ENCODE measurements at places on chromosomes 16 and 17.

DNA sequence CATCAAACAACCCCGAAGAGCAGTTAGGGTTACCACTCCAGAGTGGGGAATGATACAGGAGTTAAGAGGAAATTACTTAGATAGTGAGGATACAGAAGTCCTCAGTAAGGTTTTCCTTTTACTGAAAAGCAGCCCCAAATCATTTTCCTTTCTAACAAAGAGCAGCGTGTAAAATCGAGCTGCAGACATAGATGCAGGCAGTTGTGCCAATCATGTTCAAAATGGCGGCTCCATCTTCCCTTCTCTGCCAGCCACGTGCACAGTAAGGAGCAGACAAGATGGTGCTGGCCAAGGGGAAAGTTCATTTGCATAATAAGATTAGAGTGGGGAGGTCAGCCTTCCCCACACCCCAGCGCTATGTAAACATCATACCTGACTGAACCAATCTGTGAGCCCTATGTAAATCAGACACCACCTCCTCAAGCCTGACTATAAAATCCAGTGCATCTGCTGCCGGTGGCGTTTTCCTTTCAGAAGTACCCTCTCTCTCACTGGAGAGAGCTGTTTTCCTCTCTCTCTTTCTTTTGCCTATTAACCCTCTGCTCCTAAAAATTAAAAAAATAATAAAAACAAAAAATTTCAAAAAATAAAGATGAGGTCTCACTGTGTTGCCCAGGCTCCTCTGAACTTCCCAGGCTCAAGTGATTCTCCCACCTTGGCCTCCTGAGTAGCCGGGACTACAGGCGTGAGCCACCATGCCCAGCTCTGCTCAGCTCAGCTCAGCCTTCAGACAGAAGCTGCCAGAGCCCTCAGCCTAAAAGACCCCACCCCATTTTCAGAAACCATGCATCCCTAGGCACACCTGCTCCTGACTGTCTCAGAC, 2.6 kb upstream of the SRL start:
- DNase-seq: no peak

GRCh38 chr17:62178579-62178978, 113.5 kb upstream of the MED13 start:
- DNase-seq: no peak

GRCh38 chr17:80482555-80483308, 6.3 kb upstream of the NPTX1 start:
- no peak for DNase-seq

DNA sequence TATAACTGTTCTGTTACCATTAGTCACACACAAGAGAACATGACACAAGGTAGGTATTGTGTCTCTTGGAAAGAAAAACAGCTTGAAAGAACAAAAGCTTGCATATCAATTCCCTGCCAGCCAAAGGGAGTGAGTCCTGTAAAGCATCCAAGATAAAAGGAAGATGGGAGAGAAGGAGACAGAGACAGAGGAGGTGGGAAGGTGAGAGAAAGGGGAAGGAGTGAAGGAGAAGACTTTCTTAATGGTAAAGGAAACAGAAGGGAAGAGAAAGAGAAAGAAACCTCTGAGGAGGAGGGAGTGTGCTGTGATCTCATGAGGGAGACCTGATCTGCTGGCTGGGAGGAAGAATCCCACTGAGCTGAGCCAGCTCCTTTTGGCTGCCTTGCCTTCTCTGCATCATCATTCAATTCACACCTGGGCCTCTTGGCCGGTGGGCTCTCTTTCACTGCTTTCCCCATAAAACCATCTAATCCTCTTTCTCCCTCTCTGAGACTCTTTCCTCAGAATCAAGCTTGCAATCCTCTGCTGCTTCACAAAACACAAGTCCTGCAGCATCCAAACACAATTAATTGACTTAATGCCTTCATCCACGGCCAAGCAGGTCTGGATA, 271.6 kb downstream of the ABCC12 start:
- DNase-seq: no peak

DNA sequence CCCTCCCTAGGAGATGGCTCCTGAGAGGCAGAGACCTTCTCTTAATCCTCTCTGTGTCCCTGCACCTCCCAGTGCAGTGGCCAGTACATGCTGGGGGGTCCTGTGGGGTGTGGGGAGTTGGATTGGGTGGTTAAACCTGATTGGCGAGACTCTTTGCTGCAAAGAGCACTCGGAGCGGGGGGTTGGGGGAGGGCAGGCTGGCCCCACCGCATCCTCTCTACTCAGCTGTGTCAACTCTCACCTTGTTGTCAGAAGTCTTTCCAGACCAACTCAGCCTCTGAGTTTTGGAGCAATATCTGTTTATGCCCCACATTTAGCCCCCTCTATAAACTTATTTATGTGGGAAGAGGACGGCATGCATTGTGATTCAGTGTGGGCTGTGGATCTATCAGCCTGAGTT, 40.0 kb downstream of the SMARCE1 start:
- DNase-seq: peak; percentile 69

DNA sequence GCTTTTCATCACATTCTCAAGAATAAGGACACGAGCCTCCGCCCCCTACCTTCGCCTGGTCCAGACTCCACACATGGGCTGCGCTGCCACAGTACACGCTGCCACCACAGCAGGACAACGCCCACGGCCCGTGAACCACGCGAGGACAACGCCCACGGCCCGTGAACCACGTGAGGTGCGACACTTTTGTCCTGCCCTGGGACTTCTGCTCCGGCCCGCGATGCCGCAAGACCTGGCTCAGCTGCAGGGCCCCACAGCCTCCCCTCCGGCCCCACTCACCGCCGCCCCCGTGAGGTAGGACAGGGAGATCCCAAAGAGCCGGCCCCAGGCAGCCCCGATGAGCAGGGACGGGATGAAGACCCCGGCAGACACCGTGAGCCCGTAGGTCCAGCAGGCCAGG, 5.9 kb upstream of the CCDC154 start:
- DNase-seq: no peak

DNA sequence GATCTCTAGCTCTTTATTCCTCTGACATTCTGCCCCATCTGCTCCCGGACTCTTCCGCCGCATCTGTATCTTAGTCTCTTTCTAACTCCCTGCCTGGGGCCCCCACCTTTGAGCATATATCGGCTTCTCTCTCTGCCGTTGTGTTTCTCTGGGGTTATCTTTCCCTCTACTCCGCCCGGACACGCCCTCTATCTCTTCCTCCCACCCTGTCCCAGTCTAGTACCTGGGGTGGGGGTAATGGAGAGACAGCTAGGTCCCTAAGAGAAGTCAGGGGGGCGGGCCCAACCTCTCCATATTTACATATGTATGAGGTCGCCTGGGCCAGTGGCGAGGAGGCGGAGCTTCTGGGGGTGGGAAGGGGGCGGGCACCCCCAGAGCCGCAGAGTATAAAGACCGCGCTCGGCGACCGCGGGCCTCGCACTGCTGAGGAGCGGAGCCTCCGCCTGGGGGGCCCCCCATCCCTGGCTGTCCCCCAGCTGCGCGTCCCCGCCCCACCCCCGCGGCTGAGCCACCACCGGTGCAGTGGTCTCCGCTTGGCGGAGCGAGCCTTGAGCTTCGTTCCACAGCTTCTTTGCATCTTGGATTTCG, at the start of gene ATP1B2:
Gene ATP1B2, plus strand, starts transcription at position 418 of the 588 bp plus-strand sequence. CDS start 593 bp downstream, outside the sequence.
- DNase-seq: peak; percentile 79
